EH (cell line): ENCODE measurements at places on chromosomes 7 and 10.
A peak's percentile ranks its signal among the peaks of the same experiment; 100 is the strongest.

GRCh38 chr10:76469675-76470074 is 1038.3 kb downstream of the LRMDA start:
- peak; percentile 21 for DNase-seq

DNA sequence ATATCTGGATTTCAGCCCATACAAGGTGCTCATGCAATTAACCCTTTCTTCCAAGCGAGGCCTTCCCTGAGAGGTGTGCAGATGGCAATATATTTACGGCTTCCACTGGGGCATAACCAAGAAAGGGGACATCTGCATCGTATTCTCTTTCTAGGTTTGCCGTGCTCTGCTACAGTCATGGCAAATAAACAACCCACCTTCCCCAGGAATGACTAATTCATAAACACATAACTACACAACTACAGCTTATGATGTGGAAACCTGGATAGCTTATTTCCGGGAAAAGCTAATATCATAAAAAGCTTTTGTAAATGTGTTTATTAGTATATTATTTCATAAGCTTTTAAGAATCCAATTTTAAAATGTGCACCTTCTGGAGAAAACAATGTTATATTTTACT is 120.0 kb downstream of the CAMK1D start:
- no peak for DNase-seq

DNA sequence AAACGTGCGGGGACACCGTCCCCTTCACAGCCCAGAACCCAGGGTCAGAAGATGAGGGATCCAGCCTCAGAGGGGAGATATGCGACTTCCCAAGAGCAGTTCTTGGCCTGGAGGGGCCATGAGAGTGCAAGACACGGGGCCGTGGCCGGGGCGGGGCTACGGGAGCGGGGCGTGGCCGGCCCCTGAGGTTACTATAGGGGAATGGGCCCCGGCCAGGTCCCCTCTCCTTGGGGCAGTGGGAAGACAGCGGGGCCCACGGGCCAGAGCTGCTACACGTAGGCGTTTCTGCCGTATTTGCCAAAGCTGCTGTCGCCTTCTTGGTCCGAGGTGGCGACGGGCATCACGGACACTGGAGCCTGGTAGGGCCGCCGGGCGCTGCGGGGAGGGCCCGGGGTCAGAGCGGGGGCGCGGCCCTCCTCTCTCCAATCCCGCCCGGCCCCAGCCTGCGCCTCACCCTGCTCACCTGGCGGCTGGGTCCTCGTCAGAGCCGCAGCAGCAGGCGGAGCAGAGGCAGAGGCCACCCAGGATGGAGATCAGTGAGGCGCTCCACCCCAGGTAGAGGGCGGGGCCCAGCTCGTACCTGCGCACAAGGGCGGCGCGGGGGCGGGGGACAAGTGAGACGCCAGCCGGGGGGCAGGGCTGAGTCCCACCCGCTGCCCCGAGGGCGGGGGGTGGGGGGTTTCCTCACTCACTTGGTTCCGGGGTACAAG is 5.3 kb downstream of the CLDN15 start:
- peak; percentile 21 for DNase-seq

GRCh38 chr10:50527442-50528043 is 96.2 kb downstream of the SGMS1 start:
- DNase-seq: no peak

- no peak for DNase-seq
Observed at GRCh38 chr7:72447465-72448204, 35.5 kb upstream of the CALN1 start.

- DNase-seq: peak; percentile 52
Observed at GRCh38 chr7:91784469-91784868, 96.0 kb downstream of the MTERF1 start.

- DNase-seq: peak; percentile 99
Observed at GRCh38 chr7:94301024-94301586, 93.6 kb upstream of the COL1A2 start.

DNA sequence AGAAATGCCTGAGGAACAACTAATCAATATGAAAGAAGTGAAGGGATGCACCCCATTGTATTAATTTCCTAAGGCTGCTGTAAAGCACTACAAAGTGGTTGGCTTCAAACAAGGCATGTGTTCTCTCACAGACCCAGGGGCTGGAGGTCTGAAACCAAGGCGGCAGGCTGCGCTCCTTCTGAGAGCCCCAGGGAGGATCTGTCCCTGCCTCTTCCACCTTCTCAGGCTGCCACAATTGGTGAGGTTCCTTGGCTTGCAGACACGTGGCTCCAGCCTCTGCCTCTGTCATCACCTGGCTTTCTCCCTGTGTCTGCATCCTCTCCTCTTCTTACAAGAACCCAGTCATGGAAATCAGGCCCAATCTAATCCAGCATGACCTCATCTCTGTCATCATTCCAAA is 110.1 kb downstream of the TNS3 start:
- DNase-seq: no peak
